DND-41 (cell line): ENCODE measurements at places on chromosomes 16 and 17.

GRCh38 chr17:57916925-57917858 lies 38.0 kb downstream of the CUEDC1 start:
- no peak for DNase-seq

GRCh38 chr17:38898812-38899348 lies 26.5 kb upstream of the LASP1NB start:
- DNase-seq = peak; percentile 88

- no peak for DNase-seq
Observed at GRCh38 chr17:45371414-45372324, 54.8 kb upstream of the MAP3K14 start.

GRCh38 chr17:43021741-43022512 lies at the start of gene VAT1:
Gene VAT1 (minus strand): TSS chr17:43022385. CDS start chr17:43022322, 63 bp downstream.
- DNase-seq = peak; percentile 74

- DNase-seq = no peak
Observed at GRCh38 chr16:62644030-62644812, 608.0 kb upstream of the CDH8 start.

DNA sequence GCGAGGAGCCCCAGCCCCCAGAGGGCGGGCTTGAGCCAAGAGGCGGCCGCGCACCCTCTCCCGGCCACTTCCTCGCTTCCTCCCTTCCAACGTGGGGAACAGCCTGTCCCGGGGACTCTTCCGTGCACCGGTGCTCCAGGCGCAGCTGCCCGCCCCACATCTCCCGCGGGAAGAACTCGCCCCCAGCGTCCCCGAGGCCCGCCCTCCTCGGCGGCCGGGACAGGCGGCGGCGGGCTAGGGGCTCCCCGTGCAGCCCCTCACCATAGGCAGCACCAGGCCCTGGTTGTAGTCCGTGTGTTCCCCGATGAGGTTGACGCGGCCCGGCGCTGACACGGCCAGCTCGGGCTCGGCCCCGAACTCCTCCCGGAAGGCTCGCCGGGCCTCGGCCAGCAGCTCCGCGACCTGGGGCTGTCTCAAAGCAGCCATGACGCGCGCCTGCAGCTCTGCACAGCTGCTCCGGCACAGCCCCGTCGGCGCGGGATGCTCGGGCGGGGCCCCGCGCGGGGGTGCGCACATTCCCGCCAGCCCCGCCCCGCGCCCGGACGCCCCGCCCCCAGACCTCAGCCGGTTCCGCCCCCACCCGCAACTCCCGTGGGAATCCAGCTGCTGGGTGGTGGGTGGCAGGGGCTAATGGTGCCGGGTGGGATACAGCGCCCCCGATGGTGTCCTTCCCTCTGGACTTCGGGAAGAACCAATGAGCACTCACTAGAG lies at the start of gene GALK1:
TSS of gene GALK1 (minus strand) at position 482 of the 711 bp plus-strand sequence. CDS start at position 426, 56 bp downstream.
- DNase-seq = peak; percentile 79

- DNase-seq = no peak
Observed at GRCh38 chr17:29576214-29577000, 7.9 kb downstream of the TP53I13 start.
